ENCODE measurements at places on chromosomes 5 and 9.

DNA sequence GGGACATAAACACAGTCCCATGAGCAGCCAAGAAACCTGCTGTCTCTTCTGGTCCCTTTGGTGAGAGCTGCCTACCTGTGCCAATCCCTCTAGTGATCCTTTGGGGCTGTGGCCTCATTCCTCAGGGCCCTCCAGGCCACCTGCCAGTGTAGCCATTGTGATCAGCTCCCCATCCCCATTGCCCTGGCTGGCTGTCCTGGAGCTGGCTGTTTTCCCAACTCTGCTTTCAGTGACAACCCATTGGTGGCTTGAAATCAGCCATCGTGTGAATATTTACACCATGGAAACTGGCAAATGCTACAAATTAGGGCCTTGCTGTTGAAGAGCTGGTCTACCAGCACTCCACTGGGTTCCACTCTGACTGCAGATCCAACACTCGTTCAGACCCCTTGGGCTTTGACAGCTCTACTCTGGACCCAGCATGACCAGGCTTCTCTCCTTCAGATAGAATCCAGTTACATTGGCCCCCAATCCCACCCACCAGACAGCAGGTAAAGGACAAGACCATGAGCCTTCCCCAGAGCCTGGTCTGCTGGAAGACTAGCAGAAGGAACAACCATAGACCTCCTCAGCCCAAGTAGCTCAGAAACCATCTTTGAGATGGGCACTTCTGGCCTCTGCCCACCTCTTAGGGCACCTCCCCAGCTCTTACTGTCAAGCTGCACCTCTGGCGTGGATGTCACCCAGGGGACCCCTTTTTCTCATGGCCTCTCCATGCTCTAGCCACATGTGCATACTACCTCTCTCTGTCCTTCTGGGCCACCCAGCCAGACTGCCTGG, 69.2 kb upstream of the NEK6 start:
- no peak for DNase-seq

DNA sequence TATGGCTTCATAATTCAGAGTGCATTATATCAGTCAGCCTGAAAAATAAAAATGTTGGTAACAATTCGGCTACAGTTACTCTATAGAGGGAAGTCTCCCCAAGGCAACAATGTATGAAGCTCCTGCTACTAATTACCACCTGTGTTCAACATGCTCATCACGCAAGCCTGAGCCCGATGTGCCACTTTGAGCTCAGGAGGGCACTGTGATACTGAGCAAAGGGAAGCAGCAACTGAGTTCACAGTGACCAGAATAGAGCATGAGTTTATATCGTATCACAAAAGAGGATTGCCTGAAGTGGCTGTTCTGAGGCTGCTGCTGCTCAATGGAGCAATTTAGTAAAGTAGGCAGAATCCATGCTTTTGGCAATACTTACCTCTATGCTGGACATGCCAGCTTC, 202.0 kb upstream of the HAPLN1 start:
- no peak for DNase-seq

DNA sequence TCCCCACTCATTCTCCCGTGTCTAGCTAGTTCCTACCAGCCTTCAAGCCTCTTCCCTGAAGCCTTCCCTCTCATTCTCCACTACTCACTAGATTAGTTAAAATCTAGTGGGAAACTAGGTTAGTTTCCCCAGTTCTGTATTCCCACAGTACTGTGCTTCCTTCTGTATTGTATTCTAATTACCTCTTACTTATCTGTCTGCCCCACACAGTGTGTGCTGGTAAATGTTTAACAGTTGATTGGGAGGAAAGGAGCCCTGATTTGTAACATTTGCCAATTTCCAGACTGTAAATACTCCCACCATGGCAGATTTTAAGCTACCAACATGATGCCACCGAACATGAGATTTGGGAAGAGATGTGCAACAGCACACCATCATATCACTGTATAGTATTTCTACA, 8.3 kb downstream of the KLHL3 start:
- no peak for DNase-seq

- DNase-seq = no peak
Observed at GRCh38 chr9:70901746-70902145, 219.7 kb downstream of the TRPM3 start.

- DNase-seq = no peak
Observed at GRCh38 chr9:87343816-87344430, 153.7 kb upstream of the DAPK1 start.

DNA sequence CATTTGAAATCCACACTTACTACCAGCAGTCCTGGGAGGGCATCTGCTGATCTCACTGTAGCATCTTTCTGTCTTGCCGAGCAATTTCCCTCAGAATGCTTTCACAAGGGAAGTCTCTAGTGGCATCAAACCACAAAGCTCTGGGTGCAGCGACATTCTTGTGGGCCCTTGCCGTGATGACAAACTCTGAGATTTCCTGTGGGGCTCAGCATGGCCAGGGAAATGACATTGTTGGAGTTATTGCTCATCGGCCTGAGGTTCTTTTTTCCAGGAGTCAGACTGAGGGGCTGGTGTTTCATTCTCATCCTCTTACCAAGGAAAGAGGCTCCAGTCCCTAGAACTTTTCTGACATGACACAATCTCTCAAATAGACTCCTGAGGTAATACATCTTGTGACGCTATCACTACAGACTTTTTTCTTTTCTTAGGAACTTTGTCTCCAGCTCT, 51.4 kb downstream of the PFDN1 start:
- peak; percentile 99 for DNase-seq

DNA sequence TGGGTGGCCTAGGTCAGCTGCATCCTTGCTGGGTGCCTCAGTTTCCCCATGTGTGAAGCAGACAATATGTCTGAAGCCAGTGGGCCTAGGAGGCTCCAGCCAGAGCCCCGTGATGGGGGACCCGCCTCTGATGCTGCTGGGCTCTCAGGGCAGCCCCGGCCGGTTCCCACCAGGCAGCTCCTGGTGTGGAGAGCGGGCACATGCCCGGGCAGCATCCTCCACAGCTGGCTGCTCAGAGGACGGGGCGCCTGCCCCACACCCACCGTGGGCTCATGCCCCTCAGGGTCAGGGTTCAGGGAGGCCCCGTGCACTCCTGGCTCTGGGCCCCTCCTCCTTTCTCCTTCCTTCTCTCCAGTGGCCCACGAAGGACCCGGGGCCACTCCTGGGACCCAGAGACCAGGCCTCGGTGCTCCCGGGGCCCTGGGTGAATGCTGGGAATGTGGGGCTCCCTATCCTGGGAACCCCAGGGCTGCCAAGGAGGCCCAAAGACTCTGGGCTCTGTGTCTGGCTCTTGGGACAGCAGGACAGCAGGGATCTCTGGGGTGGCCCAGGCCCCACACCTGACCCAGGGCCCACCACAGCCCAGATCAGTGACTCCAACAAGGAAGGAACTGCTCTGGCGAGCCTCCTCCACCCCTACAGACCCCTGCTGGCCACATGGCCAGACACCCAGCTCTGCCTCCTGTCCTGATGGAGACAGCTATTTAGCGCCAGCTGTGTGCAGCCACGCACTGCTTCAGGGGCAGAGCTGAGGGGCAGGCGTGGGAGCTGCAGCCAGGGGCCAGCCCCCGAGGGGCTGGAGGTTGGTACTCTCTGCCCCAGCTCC, 39.5 kb upstream of the EGFL7 start:
- DNase-seq = no peak

DNA sequence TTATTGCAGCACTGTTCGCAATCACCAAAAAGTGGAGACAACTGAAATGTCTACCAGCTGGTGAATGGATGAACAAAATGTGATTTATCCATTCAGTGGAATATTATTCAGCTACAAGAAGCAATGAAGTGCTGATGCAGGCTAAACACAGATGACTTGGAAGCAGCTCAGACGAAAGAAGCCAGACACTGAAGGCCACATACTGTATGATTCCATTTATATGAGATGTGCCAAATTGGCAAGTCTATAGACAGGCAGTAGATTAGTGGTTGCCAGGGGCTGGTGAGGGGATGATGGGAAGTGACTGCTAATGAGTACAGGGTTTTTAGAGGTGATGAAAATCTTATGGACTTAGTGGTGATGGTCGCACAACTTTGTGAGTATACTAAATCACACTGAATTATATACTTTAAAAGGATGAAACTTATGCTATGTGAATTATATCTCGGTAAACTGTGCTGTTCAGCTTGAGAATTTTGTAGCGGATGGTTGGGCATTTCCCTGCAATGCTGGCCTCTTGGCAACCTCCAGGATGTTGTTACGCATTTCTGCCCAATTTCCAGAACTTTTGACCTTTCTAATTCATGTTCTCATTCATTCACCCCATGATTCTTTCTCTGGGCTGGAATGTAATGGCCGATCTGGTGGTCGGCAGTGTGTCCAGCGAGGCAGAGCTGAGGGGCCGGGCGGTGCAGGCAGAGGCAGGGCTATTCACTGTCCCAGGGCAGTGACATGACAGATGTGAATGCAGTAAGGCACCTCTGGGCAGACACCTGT, 22.0 kb upstream of the WNK2 start:
- DNase-seq = no peak

Data from fibroblast of skin of right biceps (primary cell).